Left forelimb (tissue), 1 donor: ENCODE measurements at places on chromosomes 3 and 15.

- DNase-seq: no peak
These were observed 10.9 kb downstream of the LRRFIP2 start for GRCh38 chr3:37163262-37164015.

DNA sequence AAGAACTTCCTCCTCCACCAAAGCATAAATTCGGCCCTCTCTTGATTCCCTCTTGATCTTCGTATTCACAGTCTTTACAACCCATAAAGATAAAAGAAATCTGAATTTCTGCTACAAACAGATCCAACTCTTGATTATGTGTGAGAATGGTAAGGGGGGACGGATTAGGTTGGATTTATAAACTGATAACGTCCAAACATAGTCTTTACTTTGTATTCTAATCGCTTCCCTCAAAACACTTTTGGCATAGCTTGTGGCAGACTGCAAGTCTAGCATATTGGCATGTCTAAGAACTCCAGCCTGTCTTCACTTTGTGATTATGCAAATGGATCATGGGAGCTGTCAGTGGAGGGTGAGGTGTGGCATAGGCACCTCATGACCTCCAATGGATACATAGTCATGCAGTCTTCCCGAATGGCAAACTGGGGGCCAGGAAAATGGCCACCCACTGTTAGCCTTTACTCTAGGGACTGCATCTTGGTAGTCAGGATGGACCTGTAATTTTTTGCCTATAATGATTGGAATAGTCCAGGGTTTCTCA, 24.3 kb upstream of the GPR171 start:
- no peak for DNase-seq

- peak; percentile 73 for DNase-seq
These were observed 738 bp downstream of the YEATS2 start for GRCh38 chr3:183698318-183698751.

DNA sequence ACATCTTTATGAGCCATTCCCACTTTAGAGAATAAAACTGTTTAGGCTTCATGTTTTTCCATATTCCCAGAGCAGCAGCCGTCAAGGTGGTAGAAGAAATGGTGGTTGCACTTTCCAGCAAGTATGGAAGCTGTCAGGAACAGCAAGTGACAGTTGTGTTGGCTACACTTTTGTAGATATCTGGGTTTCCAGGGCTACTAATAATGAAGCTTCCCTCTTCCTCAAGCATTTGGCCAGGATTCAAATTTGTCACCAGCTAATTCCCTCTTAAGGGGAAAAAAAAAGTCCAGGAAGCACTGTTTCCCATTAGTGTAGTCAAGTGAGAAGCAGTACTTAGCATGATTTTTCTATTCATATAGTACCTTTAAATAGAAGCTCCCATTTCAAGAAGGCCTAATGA, 252.8 kb downstream of the IGSF11 start:
- DNase-seq: no peak

- DNase-seq: no peak
These were observed 12.6 kb downstream of the PLCL2 start for GRCh38 chr3:16897254-16897926.

DNA sequence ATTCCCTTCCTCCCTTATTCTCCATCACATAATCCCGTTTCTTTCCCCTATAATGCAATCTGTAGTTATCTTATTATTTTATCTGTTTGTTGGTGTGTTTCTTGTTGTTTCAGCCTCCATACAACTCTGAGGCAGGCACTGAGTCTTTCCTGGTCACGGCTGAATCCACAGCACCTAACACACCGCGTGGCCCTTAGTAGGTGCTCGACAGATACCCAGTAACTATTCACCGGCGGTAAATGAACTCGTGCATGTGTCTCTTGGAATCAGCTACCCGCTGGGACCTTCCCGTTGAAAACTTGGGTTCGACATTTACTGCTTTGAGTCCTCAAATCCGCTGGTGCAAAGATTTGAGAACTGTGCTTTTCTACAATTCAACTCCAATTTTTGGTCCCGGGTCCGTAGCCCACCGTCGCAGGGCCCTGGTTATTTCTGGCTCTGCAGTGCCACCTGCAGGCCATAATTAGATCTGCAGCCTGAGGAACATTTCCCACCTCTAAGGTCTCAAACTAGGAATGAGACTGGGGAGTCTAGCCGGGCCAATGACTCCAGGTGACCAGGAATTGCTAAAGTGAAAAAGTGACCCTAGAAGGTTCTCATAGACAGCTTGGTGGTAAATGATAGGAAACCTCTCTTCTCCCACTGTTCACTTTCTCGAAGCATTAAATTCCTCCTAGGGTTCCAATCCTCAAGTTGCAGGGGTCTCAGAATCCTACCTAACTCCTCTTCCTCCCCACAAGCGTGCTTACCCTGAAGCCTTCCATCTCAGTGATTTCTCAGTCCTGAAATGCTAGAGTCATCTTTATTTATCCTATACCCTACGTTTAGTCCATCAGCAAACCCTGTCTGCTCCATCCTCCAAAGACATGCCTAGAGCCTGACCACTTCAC, 40.0 kb upstream of the TRH start:
- DNase-seq: no peak

DNA sequence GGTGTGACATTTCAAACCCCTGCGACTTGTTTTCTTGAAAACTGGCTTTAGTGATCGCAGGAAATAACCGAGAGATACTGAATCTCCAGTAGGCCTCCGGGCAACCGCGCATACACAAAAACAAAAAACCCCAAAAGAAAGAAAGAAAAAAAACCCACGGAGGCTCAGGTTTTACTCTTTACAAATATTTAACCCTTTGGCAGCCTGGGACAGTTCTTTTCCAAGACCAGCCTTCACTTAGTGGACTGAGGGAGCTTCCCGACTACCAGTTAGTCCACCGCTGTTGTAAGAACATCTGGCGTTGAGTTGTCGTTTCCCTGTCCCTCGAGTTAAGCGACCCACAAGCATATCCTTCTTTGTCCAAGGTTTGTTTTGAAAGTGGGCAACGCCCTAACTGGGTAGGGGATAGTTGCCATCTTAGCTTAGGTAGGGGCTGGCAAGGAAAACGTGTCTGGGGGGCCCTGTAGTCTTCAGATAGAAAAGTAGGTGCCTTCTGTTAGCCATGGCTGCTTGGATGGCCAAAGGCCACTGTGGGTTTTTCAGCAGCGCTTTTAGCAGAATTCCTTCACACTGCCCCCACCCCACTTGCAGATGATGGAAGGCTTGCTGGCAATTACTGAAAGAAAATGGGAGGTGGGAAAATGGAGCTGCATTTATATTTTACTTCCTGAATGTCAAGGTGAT, 6.9 kb downstream of the ISL2 start:
- DNase-seq: no peak

DNA sequence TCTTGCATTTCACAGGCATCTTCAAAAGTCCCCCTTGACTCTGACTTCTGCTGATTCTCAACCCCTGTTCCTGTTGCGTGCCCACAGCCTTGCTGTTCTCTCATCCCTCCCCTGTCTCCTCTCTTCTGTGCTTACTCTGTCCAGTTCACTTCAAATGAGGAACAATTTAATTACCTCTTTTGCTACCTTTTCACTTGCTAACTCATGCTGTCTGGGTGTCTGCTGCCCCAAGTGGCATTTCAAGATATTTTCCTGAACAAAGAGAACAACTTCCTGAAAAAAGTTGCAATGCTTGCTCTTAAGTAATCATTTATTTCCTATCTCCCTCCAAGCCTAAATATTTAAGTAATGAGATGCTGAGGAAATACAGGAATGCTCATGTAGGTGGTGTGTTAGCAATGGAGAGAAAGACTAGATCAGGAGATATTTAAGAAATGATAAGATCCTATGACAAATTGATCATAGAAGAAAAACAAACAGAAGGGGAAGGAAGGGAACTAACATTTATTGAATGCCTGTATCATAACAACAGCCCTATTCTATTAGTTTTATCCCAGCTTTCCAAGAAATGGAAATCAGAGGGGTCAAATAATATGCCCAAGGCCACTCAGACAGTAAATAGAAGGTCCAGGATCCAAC, 42.2 kb downstream of the SV2B start:
- DNase-seq: no peak

- no peak for DNase-seq
These were observed 66.6 kb downstream of the TM4SF4 start for GRCh38 chr3:149541091-149541491.

- DNase-seq: peak; percentile 68
These were observed 301.8 kb upstream of the MCTP2 start for GRCh38 chr15:93929375-93930094.

- DNase-seq: no peak
These were observed 44.7 kb downstream of the FBLN2 start for GRCh38 chr3:13593615-13594014.

- no peak for DNase-seq
These were observed 83.3 kb downstream of the GLDN start for GRCh38 chr15:51424780-51425179.

GRCh38 chr15:64883997-64884511, 27.6 kb upstream of the ANKDD1A start:
- DNase-seq: no peak

DNA sequence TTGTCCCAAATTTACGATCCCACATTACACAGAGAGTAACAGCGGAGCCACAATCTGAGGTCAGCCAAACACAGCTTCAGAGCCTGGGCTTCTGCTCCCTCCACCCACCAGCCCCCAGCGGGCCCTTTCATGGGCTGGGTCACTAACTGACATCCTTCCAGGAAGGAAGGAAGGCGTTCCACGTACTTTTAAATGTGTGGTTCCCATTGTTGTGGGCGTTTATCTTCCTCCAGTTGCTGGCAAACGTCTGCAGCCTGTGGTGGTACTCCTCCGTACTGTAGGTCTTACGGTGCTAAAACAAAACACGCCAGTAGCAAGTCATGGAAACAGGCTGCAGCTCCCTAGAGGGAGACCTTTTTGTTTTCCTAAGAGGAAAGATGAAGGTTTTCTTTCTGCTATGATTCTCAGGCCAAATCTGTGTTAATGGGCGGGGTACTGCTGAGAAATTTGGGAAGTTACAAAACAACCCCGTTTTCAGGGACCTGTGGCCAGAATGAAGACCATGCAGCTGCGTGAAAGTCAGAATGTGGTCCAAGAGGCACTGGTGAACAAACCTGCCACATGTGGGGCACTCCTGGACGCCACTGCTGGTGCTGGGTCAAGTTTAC, 7.6 kb downstream of the CTSH start:
- DNase-seq: no peak

- no peak for DNase-seq
These were observed 16.8 kb downstream of the PLA2G4F start for GRCh38 chr15:42139596-42139995.

GRCh38 chr3:10524799-10525301, 19.5 kb upstream of the ATP2B2 start:
- DNase-seq: peak; percentile 53

GRCh38 chr3:179819379-179819778, 166.5 kb downstream of the USP13 start:
- no peak for DNase-seq

GRCh38 chr15:43515741-43516140, 1.7 kb upstream of the MAP1A start:
- no peak for DNase-seq

DNA sequence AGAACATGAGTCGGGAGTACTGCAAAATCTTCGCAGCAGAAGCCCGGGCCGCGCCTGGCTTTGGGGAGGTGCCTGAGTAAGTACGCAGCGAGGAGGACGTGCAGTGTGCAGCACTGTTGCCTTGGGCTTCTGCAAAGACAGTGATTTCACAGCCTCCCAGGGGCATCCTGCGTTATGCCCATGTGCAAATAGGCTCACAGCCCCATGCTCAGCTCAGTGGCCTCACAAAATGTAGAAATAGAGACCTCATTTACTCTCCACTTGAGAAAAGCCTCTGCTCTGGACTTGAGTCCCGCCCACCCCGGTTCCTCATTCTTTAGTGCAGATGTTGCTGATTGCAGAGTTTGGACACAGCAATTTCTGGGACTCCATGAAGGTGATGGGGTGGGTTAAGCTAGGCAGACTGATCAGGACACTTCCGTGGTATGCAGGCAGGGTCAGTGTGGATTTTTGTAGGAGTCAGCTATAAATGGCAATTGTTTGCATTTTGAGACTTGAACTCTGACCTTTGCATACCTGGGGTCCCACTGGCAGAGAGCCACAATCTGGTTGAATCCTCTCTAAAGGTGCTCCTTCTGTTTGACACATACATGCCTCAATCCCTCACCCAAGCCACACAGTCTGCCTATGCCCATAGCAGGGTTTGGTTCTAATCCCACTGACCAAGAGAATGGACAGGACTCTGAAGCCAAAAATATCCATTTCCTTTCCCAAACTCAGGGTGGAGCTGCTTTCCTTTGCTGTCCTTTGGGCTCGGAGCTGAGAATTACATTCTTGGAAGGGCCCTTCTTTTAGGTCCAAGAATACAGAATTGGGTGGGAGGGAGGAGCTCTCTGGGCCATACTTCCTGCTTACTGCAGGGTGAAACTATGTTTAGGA, 20.7 kb upstream of the SLC28A1 start:
- DNase-seq: no peak

DNA sequence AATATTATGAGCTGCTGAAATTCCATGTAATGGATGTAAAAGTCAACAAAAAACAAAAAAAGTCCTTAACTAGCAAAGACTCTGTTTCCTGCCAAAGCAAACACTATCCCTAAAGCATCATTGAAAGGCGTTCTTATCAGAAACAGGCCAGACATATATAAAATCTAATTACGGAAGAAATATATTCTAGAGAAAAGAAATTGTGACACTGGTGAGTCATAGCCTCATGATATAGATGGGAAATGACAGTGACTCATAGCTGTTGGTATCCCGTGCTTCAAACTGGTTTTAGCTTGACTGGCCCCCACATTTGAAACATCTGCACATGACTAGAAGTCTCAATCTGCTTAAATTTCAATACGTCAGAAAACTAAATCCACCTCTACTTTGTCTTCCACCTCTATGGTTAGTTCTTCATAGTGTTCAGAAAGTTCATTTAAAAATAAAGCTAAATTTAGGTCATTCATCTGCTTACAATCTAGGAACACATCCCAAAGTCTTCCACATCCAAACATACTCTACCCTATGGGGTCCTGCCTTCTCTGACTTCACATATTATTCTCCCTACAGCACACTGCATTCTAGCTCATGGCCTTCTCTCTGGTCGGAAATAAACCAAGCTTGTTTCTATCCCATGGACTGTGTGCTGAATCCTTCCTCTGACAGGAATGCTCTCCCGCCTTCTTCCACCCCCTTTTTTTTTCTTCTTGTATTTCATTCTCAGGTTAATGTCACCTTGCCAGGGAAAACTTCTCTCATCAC, 456.3 kb upstream of the ARRDC4 start:
- DNase-seq: no peak

- no peak for DNase-seq
These were observed 10.2 kb upstream of the GCSAM start for GRCh38 chr3:112143251-112143650.

DNA sequence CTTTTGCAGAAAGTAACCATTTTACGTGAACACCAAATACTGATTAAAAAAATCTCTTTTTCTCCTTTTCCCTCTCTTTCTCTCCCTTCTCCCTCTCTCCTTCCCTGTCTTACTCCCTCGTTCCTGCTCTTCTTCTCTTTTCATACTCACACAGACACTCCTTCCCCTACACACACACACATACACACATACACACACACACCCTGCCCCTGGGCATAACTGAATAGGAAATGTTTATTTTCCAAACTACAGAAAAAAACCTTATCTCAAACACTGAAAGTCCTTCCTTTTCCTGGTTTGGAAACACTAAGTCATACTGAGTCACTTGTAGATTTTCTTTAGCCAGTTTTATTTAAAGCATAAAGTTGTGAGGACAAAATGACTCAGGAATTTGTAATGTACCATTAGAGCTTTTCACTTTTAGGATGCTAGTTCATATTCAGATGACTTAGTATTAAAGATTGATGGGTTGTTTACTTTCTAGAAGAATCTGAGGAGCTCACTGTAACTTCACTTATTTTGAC, 62.4 kb downstream of the MBNL1 start:
- no peak for DNase-seq
